Neural crest cell (in vitro differentiated cells): ENCODE measurements at places on chromosomes 3 and 15.
A peak's percentile ranks its signal among the peaks of the same experiment; 100 is the strongest.

DNA sequence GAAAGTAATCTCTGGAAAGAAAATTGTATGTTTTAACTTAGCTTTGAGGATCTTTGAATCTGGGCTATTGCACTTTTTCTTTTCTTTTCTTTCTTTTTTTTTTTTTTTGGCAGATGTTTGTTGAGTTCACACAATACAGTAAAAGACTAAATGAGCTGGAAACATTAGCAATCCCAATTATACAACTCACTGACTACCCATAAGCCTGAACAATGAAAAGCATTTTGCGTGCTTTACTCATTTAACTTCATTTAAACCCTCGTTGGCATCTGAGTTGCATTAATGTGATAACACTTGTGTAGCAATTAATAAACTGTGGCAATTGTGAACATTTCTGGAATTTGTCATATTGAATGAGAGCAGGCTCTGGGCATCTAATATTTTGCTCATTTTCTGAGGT, 269.4 kb upstream of the RBMS3 start:
- no peak for DNase-seq

DNA sequence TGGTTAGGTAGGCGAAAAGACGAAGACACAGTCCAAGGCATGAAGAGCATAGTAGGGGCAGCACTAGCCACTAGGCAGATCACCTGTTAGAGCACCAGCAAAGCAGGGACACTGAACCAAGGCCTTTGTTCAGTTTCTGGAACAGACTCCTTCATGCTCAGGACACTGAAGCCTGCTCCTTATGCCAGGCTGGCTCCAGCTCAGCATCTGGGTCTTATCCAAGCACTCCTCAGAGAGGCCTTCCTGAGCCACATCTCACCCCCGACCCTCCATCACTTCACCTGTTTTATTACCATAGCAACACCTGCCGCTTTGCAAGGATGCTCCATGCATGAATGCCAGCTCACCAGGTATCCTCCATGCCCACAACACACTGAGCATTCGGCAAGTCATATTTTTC, 206.3 kb upstream of the CHRNA7 start:
- DNase-seq, result no peak

- no peak for DNase-seq
These were observed 125.6 kb downstream of the P3H2 start for GRCh38 chr3:189995129-189995528.

GRCh38 chr3:61057464-61057863, 193.8 kb downstream of the FHIT start:
- no peak for DNase-seq

DNA sequence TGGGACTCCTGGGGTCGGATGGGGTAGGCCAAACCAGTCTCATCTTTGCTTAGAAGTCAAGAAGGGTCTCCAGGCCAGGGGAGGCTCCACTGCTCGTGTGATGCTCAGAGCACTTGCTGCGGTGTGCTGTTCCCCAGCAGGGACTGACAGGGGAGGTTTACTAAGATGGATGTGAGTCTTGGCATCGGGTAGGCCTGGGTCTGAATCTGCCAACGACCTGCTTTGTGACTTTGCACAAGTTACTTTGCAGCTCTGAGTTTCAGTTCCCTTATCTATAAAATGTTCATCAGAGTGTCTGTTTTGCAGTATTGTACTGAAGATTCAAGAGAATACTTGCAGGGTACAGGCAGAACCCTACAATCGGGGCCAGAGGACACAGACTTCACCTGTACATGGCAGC, 17.3 kb upstream of the CDCP1 start:
- no peak for DNase-seq

DNA sequence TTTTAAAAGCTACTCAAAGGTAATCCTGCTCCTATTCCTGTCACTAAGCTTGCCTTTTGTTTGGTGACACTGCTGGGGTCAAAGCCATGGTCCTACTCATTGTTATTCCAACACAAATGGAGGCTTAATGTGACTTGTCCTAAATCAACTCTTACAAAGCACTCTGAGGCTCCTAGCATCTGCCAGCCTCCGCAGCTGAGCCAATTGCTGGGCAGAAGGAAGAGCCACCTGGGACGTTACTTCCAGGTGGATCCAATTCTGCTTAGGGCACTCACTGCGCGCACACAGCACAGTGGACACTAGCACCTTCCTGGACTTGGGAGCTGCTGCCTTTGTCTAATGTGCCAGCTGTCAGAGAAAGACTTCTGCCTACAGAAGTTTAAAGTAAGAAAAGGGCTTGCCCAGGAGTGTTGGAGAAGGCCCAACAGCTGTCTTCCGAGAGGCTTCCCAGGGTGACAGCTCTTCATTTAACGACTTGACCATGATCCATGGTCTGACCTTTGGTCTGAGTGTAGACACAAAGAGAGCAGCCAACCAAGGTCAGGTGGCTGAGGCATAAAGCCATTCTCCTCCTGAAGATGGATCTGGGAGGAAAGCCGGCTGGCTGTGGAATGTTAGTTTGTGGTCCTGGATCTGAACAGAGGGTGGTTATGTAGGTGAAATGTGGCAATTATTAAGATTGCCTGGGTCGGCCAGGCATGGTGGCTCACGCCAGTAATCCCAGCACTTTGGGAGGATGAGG, 102.2 kb downstream of the AQP9 start:
- no peak for DNase-seq

DNA sequence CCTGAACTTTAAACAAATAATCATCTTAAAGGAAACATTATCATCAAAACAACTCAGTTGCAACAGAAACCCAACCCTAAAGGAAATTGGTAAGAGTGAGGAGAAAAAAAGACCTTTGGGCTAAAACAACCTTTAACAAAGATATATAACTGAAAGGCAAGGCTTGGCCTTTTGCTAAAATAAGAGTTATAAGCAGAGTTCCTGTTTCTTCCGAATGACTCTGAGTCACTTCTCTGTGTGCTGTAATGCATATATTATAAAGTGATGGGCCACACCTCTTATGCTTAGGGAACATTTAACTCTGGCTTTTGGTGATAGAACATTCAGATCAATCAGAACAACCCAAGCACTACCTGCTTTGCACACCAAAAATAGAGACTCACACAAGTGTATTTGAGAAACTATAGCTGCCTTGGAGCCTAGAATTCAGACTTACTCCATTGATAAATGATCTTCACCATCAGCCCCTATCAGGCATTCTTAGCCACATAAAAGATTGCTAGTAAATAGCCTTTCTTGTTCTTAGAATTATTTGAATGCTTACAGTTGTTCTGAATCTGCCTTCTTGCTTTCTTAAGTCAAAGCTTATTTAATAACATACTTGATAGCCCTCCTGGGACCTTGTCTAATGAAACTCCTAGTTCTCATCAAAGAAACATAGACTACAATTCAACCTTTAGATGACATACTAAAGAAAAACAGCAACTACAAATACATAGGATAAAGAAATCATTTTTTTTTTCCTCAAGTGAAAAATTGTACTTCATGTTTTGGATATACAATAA, 294.2 kb upstream of the SEMA6D start:
- DNase-seq, result no peak

- no peak for DNase-seq
These were observed 835.1 kb downstream of the EDEM1 start for GRCh38 chr3:6022621-6023020.

- no peak for DNase-seq
These were observed 248.9 kb downstream of the SV2B start for GRCh38 chr15:91348752-91349500.

- no peak for DNase-seq
These were observed 161.1 kb downstream of the CLSTN2 start for GRCh38 chr3:140096037-140096436.

- DNase-seq, result no peak
These were observed 1.8 kb downstream of the TLNRD1 start for GRCh38 chr15:81002331-81003096.

DNA sequence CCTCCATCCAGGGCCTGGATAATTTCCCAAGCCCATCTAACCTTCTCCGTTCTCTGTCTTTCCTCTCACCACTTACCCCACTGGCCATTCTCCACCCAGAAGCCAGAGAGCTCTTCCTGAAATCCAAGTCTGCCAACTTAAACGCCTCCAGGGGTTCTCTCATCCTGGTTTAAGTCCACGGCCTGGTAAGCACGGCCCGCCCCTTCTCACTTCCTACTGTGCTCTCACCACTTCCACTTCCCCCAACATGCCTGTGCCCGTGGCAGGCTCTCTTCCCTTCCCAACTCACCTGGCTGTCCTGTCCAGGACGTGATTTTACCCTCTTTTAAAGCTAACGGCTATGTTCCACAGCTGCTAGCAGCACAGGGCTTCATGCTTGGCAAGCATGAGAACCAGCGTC, 1.7 kb upstream of the CX3CR1 start:
- no peak for DNase-seq

DNA sequence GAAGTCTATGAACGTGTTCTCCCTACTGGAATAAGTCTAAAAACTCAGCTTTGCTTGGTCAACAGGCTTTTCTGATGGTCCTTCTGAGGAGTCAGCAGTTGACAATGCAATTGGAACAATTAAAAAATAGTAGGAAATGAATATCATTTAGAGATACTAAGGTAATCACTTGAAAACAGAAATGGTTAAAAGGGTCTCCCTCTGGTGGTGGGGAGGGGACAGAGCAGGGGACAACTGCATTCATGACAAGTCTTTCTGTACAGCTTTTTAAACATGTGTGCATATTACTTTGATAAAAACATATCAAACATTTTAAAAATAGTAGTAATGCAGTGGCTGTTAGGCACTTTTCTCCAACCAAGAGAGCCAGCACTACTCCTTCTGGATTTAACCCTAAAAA, 119.9 kb upstream of the FHIT start:
- DNase-seq, result peak; percentile 36

- DNase-seq, result no peak
These were observed 192.7 kb upstream of the SLC2A2 start for GRCh38 chr3:171219258-171219657.

GRCh38 chr3:130692455-130692854, 54.2 kb downstream of the PIK3R4 start:
- DNase-seq, result no peak

- DNase-seq, result no peak
These were observed 26.0 kb upstream of the UBE3A start for GRCh38 chr15:25464784-25465183.

DNA sequence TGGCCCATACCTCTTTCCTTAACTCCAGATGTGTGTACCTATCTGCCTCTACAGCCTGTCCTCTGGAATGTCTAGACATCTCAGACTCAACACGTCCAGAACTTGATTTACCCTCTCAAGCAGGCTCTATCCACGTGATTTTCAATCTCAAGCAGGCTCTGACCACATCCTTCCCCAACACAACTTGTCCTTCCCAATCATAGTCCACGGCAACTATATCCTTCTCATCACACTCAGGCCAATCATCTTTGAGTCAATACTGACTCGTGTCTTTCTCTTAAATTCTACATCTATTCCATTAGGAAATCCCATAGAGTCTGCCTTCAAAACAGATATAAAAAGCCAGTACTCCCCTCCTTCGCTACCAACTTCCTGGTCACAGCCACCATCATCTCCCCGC, 70.4 kb downstream of the FOXP1 start:
- no peak for DNase-seq

GRCh38 chr15:63256433-63257274, 20.8 kb upstream of the APH1B start:
- no peak for DNase-seq

GRCh38 chr3:172313671-172314070, 134.6 kb downstream of the GHSR start:
- DNase-seq, result no peak

- DNase-seq, result no peak
These were observed 82.0 kb downstream of the LIPC start for GRCh38 chr15:58513726-58514336.

DNA sequence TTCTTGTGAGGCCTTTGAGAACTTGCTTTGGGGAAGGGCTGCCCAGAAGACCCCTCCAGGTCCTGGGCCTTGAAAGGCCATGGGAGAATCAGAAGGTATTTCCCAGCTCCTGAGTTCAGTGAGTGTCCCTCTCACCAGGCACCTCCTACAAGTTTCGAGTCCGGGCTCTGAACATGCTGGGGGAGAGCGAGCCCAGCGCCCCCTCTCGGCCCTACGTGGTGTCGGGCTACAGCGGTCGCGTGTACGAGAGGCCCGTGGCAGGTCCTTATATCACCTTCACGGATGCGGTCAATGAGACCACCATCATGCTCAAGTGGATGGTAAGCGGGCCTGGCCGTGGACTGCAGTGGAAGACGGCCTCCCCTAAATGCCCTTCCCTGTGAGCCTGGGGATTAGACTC, 68.3 kb downstream of the BOC start:
- DNase-seq, result no peak

DNA sequence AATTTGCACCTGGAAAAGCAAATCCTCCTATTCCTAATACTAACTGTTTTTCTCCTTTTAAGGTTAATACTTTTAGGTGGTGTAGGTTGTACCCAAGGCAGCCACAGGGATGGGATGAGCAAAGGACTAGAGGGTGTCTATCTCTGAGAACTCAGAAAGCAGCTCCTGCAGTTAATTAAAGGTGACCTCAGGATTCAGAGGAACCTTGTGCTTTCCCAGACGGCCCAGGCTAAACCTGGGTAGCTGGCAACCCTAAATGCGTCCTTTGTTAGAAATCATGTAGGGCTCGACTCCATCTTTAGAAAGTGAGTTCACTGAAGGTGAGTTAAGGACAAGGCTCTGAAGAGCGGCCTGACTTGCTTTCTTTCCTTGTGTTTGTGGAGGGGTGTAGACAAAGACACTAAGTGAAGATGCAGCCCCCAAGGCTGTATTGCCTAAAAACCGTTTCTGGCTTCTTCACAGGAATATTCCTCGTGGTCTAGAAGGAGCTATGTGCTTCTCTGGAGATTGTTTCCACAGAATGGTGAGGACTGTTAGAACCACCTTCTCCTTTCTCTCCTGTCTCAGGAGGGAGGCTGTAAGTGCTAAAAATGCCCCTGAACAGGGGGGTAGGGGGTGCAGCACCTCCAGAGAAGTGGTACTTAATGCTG, 14.9 kb downstream of the FNDC3B start:
- no peak for DNase-seq

GRCh38 chr3:5212628-5213573, 25.4 kb downstream of the EDEM1 start:
- no peak for DNase-seq

DNA sequence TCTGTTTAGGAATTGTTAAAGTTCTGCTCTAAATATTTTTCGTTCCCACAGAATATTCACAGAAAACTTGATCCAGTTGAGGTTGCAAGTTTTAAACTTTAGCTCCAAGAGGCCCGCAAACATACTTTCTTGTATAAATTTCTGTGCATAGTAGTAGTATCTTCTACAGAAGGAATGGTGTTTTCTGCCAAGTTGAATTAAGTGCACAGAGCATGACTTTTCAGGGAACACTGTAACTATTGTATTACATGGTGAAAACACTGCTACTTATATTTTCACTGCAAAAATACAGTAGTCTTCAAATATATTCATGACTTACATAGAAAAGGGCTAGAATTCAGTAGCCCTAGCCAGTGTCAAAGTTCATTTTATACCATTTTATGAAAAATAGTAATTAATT, 67.0 kb downstream of the SUCNR1 start:
- no peak for DNase-seq

- no peak for DNase-seq
These were observed 440.1 kb upstream of the ARHGEF26 start for GRCh38 chr3:153681057-153681456.

DNA sequence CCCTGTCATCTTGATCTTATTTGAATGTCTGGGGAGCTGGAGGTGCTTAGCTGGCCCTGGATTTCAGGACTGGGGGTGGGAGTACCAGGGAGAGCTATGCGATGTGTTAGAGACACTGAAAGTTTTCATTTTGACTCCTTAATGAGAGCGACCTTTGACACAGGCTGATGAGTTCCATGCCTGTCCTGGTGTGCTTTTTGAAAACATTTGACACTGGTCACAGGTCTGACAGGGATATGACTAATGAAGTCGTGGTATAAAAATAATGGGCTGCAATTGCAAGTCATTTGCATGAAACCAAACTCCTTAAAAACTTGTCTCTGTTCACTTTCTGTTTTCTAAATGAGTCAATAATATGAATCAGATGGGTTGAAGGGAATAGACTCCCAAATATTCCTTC, 81.9 kb downstream of the MECOM start:
- no peak for DNase-seq
